ENCODE measurements at places on chromosomes 1 and 21.

DNA sequence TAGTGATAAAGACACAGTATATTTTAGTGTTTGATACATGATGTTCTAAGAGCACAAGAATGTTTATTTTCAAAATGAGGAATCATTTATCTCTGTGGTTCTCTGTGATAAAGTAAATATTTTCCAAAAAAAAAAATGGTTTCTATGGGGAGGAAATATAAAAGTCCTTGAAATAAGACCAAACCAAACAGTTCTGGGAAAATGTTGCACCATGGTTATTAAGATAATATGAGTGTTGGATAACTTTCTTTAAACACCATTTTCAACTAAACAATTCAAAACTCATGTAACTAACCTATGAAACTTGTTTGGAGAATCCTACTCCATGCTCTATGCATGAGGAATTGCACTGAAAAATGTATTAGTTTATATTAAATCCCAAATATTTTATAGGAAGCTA lies 184.6 kb downstream of the KCNT2 start:
- no peak for DNase-seq

DNA sequence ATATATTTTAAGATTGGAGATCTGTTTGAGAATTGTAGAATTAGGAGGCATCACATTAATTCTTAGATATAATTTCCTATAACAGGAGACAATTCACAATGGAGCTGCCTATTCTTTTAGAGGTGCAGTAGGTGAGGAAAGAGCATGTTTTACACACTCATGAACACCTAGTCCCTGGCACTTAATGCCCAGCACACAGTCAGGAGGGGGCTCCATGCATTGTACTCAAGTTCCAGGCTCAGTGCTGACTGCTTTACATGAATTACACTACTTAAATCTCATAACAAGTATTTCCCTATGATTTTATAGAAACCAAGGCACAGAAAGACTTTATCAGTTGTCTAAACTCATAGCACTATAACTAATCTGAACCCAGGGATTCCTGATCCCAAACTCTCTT lies 360 bp upstream of the GBP3 start:
- DNase-seq: no peak

GRCh38 chr1:222656391-222657155 lies 38.7 kb downstream of the MIA3 start:
- DNase-seq: peak; percentile 81

DNA sequence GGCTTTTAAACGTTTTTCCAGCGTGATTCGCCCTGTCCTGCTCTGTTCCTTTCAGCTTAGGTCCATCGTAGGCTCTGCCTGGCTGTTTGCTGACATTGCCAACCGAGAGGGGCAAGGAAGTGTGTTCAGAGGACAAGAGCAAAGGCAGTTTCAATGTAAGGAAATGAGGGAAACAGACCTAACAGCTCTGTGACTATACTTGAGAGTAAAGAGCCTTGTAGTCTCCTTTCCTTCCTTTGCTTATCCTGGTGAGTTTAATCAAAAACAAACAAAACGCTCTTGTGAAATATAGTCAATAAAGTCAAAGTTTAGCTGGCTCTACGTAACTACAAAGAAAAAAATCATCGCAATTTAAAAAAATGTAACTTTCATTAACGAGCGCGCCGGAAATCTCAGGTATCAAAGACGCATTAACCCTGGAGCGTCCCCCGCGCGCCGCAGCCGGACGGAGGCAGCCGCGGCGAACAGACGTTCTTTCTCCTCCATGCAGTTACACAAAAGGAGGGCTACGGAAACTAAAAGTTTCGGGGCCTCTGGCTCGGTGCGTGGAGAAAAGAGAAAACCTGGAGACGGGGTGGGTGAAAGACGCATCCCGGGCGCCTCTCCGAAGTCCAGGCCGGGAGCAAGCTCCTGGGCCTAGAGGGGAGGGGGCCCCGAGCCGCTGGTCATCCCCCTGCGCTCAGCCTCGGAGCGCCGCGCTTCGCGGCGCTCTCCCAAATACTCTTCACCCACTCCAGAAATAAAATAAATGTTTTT lies 617 bp upstream of the ADGRL2 start:
- no peak for DNase-seq

DNA sequence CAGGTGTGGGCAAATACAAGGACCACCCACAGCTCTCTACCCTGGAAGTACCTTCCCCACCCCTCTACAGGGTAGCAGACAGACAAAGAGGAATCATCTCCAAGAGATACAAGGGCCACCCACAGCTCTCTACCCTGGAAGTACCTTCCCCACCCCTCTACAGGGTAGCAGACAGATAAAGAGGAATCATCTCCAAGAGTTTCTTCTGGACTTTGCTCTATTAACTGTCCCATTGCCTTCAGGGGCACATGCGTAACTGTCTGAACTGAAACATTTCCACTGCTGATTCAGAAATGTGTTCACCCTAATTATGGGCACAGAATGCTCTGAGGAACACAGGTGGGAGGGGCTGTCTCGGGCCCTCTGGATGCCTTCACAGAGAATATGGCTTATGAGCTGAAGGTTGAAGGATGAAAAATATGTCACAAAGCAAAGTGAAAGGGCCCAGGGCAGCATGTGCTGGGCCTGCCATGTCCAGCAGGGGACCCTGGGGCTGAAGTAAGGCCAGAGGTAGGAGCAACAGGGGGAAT lies 43.9 kb downstream of the ZNF281 start:
- no peak for DNase-seq

DNA sequence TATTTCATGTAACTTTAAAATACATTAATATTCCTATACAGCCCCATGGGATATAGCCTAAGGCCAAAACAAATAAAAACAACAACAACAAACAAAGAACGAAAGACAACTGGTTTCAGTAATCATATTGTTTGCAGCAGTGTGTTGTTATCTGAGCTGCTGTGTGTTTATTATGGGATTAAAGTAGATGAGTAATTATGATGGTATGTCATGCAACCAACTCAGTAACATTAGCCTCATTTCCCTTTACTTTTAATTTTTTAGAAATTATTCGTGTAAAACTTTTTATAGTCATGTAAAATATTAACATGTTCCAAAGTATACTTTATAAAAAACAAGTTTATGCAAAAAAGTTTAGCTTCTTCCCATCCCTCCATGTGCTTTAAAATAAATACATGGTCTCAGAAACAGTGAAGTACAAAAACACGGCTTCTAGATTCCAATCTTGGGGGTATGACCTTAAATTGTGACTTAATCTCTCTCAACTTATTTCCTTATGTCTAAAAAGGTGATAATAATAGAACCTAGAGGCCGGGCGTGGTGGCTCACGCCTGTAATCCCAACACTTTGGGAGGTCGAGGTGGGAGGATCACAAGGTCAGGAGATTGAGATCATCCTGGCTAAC lies 176.1 kb downstream of the SLC45A1 start:
- DNase-seq: no peak

DNA sequence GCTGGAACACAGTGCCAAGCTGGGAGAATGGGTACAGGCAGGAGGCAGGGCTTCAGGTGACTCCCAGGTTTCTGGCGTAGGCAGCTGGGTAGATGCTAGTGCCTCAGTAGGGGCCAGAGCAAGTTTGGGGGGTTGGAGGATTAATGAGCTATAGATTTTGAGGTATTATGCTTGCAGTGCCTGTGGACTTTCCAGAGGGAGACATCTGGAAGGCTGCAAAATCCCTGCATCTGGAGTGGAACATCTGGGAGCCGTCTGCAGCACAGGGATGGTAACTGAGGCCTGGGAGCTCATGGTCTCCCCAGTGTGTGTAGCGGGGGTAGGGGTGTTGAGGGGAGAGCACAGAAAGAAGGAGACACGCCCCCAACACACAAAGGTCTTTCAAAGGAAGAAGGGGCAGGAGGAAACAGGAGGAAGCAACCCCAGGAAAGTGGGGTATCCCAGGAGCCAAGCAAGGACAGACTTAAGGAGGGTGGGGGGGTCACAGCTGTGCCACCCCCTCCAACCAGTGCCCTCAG lies 2.2 kb upstream of the PDZK1IP1 start:
- no peak for DNase-seq

- DNase-seq: no peak
Measured at GRCh38 chr1:222250376-222250775, 297.5 kb downstream of the HHIPL2 start.

DNA sequence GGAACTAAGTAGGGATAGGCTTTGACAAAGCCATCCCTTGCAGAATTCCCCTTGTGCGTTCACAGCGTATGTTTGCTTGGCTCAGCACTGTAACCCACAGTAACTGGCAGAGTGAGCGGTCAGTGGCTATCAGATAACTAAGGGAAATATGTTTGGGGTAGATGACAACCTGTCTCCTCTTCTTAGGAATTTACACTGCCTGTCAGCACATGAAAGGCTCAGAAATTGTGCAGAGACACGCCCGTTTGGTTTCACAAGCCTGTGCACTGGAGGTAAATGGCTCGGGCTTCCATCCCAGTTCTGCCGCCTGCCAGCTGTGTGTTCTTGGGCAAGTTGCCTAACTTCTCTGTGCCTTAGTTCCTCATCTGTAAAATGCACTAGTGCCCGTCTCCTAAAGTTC lies 101.2 kb downstream of the PRDM2 start:
- no peak for DNase-seq

DNA sequence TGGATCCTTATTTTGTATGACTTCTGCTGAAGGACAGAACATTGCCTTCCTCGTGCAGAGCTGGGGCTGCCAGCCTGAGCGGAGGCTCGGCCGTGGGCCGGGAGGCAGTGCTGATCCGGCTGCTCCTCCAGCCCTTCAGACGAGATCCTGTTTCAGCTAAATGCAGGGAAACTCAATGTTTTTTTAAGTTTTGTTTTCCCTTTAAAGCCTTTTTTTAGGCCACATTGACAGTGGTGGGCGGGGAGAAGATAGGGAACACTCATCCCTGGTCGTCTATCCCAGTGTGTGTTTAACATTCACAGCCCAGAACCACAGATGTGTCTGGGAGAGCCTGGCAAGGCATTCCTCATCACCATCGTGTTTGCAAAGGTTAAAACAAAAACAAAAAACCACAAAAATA lies 27.5 kb upstream of the KDM4A start:
- DNase-seq: no peak

DNA sequence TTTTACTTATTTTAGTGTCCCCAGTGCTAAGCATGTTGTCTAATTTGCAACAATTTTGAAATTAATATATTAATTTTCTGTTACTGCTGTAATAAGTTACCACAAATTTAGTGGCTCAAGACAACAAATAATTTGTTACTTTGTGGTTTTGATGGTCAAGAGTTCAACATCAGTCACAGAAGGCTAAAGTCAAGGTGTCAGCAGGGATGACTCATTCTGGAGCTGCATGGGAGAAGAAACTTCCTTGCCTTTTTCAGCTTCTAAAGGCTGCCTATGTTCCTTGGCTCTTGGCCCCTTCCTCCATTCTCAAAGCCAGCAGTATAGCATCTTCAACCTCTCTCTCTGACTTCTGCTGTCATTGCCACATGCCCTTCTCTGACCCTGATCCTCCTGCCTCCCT lies 271.8 kb downstream of the HLX start:
- no peak for DNase-seq

- no peak for DNase-seq
Measured at GRCh38 chr21:30981403-30981802, 56.9 kb downstream of the KRTAP19-8 start.

Data from inflammatory macrophage treated with lipopolysaccharide for 4 hours (primary cell).